ENCODE measurements at places on chromosomes 11 and 22. TPM values are rescaled to one million over a fixed set of nuclear protein-coding genes. Genes with fewer than 3 reads are reported as not detected.

SLC22A8 gene
- total RNA-seq: not detected

TMPRSS4 gene
- not detected for total RNA-seq

MUC2 gene
- total RNA-seq: not detected

APOBEC3B gene
- 0.60 TPM for total RNA-seq

CRYBB3 gene
- not detected for total RNA-seq

ABCG4 gene
- not detected for total RNA-seq

HOATZ gene
- total RNA-seq: not detected

DDTL gene
- total RNA-seq: 2.4 TPM

MCAM gene
- total RNA-seq: 868 TPM

MAPK11 gene
- 16.3 TPM for total RNA-seq

SLC35E4 gene
- 6.1 TPM for total RNA-seq

GAL3ST1 gene
- 17.4 TPM for total RNA-seq

ARL2 gene
- total RNA-seq: 174 TPM

SULT4A1 gene
- 1.3 TPM for total RNA-seq

CATSPERZ gene
- total RNA-seq: not detected

EPS8L2 gene
- 29.1 TPM for total RNA-seq

TMPRSS13 gene
- 0.60 TPM for total RNA-seq

KRTAP5-7 gene
- total RNA-seq: 1.3 TPM

TYR gene
- total RNA-seq: not detected

CRYAB gene
- 587 TPM for total RNA-seq

OR52I2 gene
- total RNA-seq: not detected

OR52A1 gene
- not detected for total RNA-seq

RAB30 gene
- total RNA-seq: 33.5 TPM

CCDC116 gene
- total RNA-seq: 0.42 TPM

DRD4 gene
- total RNA-seq: 0.84 TPM

CLMP gene
- total RNA-seq: 90.5 TPM

DDI1 gene
- not detected for total RNA-seq

LYVE1 gene
- 64.3 TPM for total RNA-seq

CST6 gene
- 1.2 TPM for total RNA-seq

NDUFA6 gene
- 47.2 TPM for total RNA-seq

AGBL2 gene
- total RNA-seq: 5.9 TPM

BCO2 gene
- 26.6 TPM for total RNA-seq
